H7 (cell line): ENCODE measurements at places on chromosomes 5 and 9. TPM values are rescaled to one million over a fixed set of nuclear protein-coding genes. Genes with fewer than 3 reads are reported as not detected.

Gene BTNL8
- 0.21 and 0.22 TPM in 2 replicates for total RNA-seq

Gene UQCRQ
- 129 and 137 TPM in 2 replicates for total RNA-seq

DNA sequence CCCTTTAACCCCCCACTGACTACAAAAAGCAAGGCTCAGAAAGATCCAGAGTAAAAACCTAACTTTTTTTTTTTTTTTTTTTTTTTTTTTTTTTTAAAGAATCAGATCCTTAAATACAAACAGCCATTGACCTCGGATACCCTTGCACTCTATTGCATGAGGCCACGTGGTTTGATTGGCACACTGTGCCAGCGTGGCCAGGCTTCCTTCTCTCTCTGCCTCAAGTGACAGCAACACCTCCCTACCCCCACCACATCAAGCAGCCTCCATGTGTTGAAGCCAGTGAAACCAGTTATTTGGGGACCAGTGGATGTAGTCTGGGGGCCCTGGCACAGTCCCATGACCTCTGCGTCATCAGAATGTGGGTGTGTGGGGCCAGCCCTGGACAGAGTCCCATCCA, 71.4 kb downstream of the OTULIN start:
- DNase-seq: no peak

- no peak for DNase-seq
These were observed 9.9 kb downstream of the RBM27 start for GRCh38 chr5:146213210-146213826.

GRCh38 chr5:114857941-114858551, 311.7 kb downstream of the TRIM36 start:
- DNase-seq: peak; percentile 46

Gene ST8SIA4
- 1.00 and 2.5 TPM in 2 replicates for total RNA-seq

Gene COL5A1
- 10.1 and 11.3 TPM in 2 replicates for total RNA-seq

DNA sequence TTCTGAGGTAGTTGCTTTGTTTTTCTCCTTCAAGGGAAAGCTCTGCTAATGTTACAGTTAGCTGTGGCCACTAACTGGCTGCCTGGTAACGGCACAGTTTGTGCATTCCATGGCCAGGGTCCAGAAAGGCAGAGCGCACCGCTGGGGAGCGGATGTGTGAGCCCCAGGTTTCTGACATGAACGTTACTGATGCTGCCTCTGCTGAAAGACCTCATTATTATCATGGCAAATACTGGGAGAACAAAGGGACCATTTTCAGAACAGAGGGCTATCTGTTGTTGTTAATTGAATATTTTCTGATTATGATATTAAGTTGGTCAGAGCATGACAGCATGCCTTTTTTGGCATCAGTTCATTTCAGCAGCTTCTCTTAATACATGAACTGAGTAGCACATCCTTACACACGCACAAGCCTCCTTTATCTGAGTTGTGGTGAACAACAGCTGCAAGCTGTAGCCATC, 134.1 kb downstream of the NUDT12 start:
- DNase-seq: no peak

DNA sequence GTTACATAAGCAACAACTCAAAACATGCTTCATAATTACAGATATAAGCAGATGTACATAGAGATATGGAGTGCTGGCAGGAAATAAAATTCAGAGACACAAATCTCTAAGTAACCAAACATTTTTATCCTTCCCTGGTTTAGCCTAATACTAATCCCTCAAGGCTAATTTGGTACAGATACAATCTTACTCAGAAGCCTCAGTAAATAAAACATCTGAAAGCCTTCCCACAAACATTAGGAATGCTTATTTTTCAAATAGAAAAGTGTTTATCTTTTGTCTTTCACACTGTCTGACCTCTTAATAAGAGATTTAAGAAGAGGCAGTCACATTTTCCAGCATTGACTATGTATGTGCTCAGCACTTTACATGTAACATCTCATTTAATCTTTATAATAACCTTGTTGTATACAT, 399.4 kb downstream of the ARRDC3 start:
- no peak for DNase-seq

Gene CATSPER3
- 0.07 TPM in 1 of 2 replicates, not detected in the other for total RNA-seq

DNA sequence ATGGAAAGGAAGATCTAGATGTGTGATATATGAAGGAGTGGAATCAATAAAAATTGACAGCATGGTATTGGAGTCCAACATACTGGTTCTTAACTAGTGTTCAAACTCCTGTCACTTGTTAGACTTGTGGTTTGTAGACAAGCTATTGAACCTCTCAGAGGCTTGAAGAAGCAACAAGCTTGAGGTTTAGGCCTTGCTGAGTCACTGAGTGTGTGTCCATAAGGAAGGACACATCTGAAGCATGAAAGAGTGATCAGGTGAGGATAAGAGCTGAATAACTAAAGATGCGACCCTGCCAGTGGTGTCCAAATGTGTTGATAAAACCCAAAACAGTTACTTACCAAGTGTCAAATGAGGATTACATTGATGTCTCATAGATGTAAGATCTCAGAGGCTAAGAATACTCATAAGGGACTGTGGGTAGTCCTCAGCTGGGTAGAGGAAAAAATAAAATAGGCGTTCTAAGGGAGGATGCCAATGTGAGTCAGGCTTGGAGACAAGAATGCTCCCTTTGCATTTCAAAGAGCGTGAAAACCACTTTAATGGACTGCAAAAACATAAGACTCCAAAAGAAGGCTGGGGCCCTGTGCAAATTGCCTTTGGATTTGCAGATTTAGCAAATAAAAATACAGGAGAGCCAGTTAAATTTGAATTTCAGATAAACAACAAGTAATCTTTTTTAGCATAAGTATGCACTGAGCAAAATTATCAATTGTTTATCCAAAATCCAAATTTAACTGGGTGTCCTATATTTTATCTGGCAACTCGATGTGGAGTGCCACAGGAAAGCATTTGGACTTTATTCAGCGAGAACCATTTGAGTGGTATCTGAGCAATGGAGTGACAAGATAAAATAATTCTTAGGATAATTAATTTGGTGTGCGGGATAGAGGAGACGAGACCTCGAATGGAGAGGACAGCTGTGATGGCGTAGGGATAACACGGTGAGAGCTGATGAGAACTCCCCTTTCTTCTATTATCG, 757.3 kb upstream of the WWC1 start:
- no peak for DNase-seq

Gene LRRC14B
- 0.44 TPM in 1 of 2 replicates, not detected in the other for total RNA-seq

- DNase-seq: no peak
These were observed 24.7 kb downstream of the PSIP1 start for GRCh38 chr9:15485836-15486666.

- DNase-seq: no peak
These were observed 12.8 kb downstream of the SMIM23 start for GRCh38 chr5:171798418-171798817.

- DNase-seq: no peak
These were observed 437.7 kb upstream of the MEF2C start for GRCh38 chr5:89320421-89321277.

GRCh38 chr9:97788763-97789663, 64.0 kb upstream of the FOXE1 start:
- DNase-seq: no peak

Gene PHYHD1
- 24.3 and 27.2 TPM in 2 replicates for total RNA-seq

Gene HTR1A
- not detected in 2 replicates for total RNA-seq

- DNase-seq: no peak
These were observed 305.3 kb downstream of the PRR16 start for GRCh38 chr5:120769312-120769872.

DNA sequence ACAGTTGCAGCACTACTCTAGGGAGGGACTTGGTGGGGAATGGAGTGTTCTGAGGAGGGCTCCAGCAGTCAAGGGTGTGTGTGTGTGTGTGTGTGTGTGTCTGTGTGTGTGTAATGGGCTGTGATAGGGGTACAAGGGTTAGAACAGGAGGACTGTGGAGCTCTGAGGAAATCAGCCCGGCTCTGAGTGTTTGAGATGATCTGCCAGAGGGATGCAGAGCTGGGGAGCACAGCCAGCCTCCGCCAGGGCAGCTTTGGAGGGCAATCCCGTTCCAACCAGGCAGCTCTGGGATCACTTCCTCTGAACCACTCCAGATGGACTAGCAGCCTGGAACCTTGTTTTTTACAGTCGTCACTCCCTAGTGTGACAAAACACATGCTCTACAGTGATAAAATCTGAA, 3.0 kb upstream of the SLC6A7 start:
- DNase-seq: no peak

DNA sequence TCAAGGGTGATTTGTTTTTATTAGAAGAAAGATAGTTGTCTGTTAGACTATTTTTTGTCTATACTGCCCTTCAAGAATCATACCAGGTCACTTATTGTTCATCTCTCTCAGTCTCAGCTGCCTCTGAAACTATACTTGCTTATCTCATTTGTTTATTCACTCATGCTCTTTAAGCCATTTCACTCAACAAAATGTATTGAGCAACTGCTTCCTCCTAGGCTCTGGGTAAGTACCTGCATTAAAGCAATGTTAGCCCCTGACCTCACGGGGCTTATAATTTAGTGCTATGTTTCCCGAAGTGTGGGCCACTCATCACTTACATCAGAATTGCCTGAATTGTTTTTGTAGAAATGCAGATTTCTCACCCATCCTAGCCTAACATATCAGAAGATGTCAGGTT, 100.9 kb downstream of the DPYSL3 start:
- DNase-seq: no peak

- no peak for DNase-seq
These were observed 5.6 kb downstream of the TBC1D9B start for GRCh38 chr5:179901915-179902762.

Gene NCS1
- 24.6 and 28.3 TPM in 2 replicates for total RNA-seq

DNA sequence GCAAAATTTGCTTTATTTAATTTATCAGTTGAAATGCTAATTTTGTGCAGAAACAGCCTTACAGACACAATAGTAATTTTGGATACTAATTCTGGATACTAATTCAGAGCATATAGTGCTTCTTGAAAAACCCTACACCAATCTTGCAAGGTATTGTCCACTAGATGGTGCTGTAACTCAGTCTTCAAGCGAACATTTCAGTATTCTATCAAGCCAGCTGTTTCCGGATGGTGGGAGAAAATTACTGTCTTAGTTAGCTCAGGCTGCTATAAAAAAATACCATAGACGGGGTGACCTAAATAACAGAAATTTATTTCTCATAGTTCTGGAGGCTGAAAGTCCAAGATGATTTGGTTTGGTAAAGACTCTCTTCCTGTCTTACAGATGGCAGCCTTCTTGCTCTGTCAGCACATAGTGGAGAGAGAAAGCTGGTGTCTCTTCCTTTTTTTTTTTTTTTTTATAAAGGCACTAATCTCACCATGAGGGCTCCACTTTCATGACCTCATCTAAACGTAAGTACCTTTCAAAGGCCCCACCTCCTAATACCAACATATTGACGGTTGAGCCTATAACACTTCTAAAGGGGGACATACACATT, 1306.5 kb upstream of the CDH9 start:
- peak; percentile 2 for DNase-seq

- DNase-seq: peak; percentile 64
These were observed 182.4 kb upstream of the OTULINL start for GRCh38 chr5:14399054-14399692.

- DNase-seq: no peak
These were observed 443.4 kb upstream of the CD180 start for GRCh38 chr5:67639976-67640375.

Gene MYMK
- total RNA-seq: not detected in 2 replicates

Gene SH3TC2
- total RNA-seq: 0.07 TPM in 1 of 2 replicates, not detected in the other
